ENCODE measurements at places on chromosomes 7 and 10.

- DNase-seq: no peak
Observed at GRCh38 chr7:108456845-108457540, 757 bp upstream of the NRCAM start.

- no peak for DNase-seq
Observed at GRCh38 chr10:28425422-28425821, 107.5 kb upstream of the WAC start.

- DNase-seq: no peak
Observed at GRCh38 chr10:72081210-72081609, 7.1 kb downstream of the SPOCK2 start.

DNA sequence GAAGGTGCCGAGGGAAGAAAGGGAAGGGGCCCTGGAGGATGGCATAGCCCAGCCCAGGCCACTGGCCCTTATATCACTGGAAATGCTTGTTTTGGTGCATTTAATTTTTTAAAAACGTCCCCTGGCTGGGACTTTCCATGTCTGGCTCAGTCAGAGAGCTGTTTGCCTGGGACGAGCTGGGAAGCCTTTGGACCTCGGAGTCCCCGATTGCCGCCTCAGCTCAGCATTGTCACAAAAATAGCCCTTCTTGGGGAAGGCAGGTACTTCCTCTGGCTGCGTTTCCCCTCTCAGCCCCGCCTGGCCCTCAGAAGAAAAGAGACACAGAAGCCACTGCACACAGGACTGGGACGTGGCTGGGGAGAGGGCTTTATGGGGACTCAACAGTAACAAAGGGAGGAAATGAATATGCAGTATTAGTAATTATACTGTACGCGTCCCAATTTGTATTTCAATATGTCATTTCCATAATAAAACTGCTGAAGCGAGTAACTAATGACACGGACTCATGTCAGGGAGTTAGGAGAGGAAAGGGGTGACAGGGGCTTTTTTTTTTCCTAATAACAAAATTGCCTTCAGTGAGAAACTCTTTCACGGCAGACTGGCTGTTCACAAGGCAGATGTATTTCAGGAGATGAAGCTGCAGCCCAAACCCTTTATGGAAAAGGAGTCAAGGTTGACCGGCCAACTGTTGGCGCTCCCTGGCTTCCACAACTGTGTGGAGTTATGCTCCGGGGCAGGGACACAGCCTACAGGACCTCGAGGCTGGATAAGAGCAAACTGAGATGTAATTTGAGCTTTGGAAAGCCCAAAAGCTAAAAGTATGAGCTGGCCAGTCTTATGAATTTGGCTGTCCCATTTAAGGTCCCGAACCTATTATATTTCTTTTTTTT is 31.0 kb upstream of the MXI1 start:
- no peak for DNase-seq

- no peak for DNase-seq
Observed at GRCh38 chr10:78004215-78005026, 24.9 kb downstream of the POLR3A start.

- DNase-seq: no peak
Observed at GRCh38 chr10:49596493-49596809, 13.7 kb upstream of the SLC18A3 start.

All from hematopoietic multipotent progenitor cell treated with erythropoietin and hydrocortisone succinate and interleukin-3 and kit ligand, for 15 days (in vitro differentiated cells).